T-cell (primary cell): ENCODE measurements at places on chromosomes 3 and 15. TPM values are rescaled to one million over a fixed set of nuclear protein-coding genes. Genes with fewer than 3 reads are reported as not detected.
A peak's percentile ranks its signal among the peaks of the same experiment; 100 is the strongest.

DNA sequence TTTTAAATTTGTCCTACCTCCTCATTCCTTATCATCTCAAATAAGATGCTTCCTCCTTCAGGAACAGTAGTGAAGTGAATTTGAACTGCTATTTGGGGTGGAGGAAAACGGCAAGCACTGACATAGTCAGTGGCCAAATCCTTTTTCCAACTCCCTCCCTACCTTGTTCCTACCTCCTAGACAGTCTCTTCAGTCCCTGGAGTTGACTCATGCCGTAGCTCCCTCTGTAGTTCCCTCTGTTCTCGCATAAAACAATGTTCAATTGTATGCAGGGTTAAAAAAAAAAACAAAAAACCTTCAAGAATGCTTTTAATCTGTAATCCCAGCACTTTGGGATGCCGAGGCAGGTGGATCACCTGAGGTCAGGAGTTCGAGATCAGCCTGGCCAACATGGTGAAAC is 1.4 kb downstream of the UBR1 start:
- no peak overlapping the region for H3K27ac ChIP-seq
- peaks cover 19% of the 10 kb centered on the region for H3K36me3 ChIP-seq
- no peak overlapping the region for H3K4me3 ChIP-seq
- H3K27me3 ChIP-seq, result no peaks in the 10 kb centered on the region
- DNase-seq, result no peak
- peaks cover 22% of the 10 kb centered on the region for H3K4me1 ChIP-seq

GRCh38 chr15:48451241-48451640 is 120.0 kb downstream of the DUT start:
- no peaks in the 10 kb centered on the region for H3K4me1 ChIP-seq
- no peak overlapping the region for H3K4me3 ChIP-seq
- H3K27ac ChIP-seq, result no peak overlapping the region
- no peaks in the 10 kb centered on the region for H3K36me3 ChIP-seq
- no peak for DNase-seq

GRCh38 chr15:43510200-43511011 is 7.0 kb upstream of the MAP1A start:
- peaks cover 12% of the 10 kb centered on the region for H3K4me1 ChIP-seq
- peak; percentile 92 for DNase-seq
- H3K36me3 ChIP-seq, result no peaks in the 10 kb centered on the region
- no peaks in the 10 kb centered on the region for H3K27me3 ChIP-seq
- H3K27ac ChIP-seq, result peak overlapping the region; percentile 55
- H3K4me3 ChIP-seq, result peak overlapping the region; percentile 64

Gene SEMA3B
- 1.5 TPM for total RNA-seq

GRCh38 chr3:143737065-143737464 is 111.2 kb downstream of the SLC9A9 start:
- DNase-seq, result no peak
- no peak overlapping the region for H3K4me3 ChIP-seq
- no peak overlapping the region for H3K27ac ChIP-seq
- H3K36me3 ChIP-seq, result no peaks in the 10 kb centered on the region

- no peak overlapping the region for H3K4me3 ChIP-seq
- H3K27me3 ChIP-seq, result no peaks in the 10 kb centered on the region
- no peak for DNase-seq
- no peaks in the 10 kb centered on the region for H3K36me3 ChIP-seq
- no peak overlapping the region for H3K27ac ChIP-seq
Observed at GRCh38 chr3:106711650-106712049, 665.6 kb upstream of the CCDC54 start.

DNA sequence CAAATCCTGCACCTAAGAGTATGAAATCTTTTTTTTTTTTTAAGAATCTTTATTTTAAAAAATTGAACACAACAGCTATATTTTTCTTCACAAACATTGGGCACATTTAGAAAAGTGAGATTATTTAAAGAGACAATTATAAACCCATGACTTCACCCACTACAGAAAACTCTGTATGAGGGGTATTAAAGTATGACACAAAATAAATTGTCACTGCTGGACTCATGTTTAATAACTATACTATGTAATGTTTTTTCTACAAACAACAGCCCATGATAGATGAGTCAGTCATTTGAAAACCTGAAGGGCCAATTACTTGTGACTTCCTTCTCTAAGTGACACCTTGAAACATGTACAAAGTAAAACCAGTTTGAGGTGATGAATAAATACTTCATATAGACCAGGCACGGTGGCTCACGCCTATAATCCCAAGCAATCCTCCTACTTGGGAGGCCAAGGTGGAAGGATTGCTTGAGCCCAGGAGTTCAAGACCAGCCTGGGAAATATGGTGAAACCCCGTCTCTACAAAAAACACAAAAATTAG is 36.0 kb downstream of the AQR start:
- H3K27ac ChIP-seq, result no peak overlapping the region
- peaks cover 4% of the 10 kb centered on the region for H3K36me3 ChIP-seq
- no peak for DNase-seq
- H3K27me3 ChIP-seq, result no peaks in the 10 kb centered on the region
- H3K4me3 ChIP-seq, result no peak overlapping the region

- peak overlapping the region; percentile 85 for H3K27ac ChIP-seq
- peak overlapping the region; percentile 47 for H3K4me3 ChIP-seq
- no peaks in the 10 kb centered on the region for H3K36me3 ChIP-seq
- peaks cover 26% of the 10 kb centered on the region for H3K4me1 ChIP-seq
- H3K27me3 ChIP-seq, result no peaks in the 10 kb centered on the region
- DNase-seq, result no peak
Observed at GRCh38 chr3:32401126-32401525, 9.5 kb downstream of the CMTM7 start.

GRCh38 chr3:99663977-99664376 is 25.6 kb downstream of the COL8A1 start:
- H3K27ac ChIP-seq, result no peak overlapping the region
- DNase-seq, result no peak
- no peak overlapping the region for H3K4me3 ChIP-seq
- no peaks in the 10 kb centered on the region for H3K27me3 ChIP-seq

Gene C3orf22
- not detected for total RNA-seq

Gene THRB
- 0.03 TPM for total RNA-seq

DNA sequence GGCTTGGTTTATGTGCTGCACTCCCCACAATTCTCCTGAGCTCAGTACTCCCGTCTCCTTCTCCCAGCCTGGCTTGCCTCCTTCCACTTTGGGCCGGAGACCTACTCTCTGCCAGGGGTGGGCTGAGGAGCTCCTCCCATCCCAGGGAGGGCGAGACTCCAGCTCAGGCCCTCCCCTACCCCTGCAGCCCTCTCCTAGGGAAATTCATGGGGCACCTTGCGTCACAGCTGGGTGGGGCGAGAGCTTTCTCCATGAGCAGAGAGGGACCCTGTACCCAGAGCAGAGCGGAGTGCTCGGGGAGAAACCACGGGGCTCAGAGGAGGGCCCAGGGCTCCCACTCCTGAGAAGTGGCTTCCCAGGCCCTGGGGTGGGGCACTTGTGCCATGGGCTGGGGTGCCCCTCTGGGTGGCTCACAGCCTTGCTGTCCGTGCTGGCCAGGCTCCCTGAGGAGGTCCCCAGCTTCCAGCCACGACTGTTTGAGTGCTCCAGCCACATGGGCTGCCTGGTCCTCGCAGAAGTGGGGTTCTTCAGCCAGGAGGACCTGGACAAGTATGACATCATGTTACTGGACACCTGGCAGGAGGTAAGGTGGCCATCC is 13.3 kb downstream of the VILL start:
- H3K4me3 ChIP-seq, result no peak overlapping the region
- H3K27me3 ChIP-seq, result no peaks in the 10 kb centered on the region
- DNase-seq, result no peak
- no peaks in the 10 kb centered on the region for H3K4me1 ChIP-seq
- peaks cover 21% of the 10 kb centered on the region for H3K36me3 ChIP-seq

DNA sequence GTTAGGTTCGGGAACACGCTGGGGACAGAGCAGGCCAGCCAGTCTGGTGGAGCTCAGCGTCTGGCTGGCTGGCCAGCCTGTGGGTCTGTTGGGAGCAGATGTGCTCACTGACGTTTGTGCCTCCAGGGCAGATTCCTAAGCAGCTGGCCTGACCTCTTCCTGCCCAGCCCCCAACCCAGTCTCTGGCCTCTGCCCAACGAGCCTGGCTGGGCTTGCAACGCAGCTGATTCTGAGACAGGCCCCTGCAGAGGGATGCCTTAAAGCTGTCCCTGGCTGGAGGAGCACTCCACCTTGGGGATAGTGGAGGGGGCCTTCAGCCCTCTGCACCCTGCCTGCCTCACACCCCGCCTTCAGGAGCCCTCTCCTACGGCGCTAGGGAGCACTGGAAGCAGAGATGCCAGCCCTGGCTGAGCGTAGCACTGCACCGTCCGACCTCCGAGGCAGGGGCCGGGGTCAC is 46.0 kb downstream of the KLF13 start:
- no peak for DNase-seq
- no peak overlapping the region for H3K27ac ChIP-seq
- H3K36me3 ChIP-seq, result peaks cover 55% of the 10 kb centered on the region
- H3K27me3 ChIP-seq, result no peaks in the 10 kb centered on the region

DNA sequence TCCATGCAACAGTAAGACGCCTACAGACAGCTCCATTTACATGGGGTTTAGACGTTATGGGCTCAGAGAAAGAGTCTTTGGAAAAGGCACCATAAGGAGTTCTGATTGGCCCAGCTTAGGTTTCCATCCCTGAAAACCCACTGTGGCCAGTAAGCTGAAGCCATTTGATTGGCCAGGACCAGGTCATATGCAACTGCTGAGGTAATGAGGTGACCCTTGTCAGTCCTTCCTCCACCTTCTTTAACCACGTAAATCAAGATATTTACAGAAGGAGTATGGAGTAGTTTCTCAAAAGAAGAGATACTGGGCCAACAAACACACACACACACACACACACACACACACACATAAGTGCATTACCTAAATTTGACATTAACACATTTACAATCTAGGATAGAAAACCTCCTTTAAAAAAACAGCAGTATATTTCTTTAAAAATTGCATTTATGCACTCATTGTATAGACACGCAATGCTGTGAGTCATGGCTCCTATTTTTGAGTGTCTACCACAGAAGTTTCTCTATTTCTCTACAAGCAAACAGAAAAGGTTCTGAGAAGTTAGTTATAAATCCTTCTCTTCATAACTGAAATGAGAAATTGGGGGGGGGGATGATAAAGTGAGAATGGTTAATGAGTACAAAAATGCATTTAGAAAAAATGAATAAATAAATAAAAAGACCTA is 16.3 kb upstream of the MB21D2 start:
- no peaks in the 10 kb centered on the region for H3K27me3 ChIP-seq
- no peak overlapping the region for H3K27ac ChIP-seq
- H3K36me3 ChIP-seq, result no peaks in the 10 kb centered on the region
- DNase-seq, result no peak
- H3K4me1 ChIP-seq, result no peaks in the 10 kb centered on the region

DNA sequence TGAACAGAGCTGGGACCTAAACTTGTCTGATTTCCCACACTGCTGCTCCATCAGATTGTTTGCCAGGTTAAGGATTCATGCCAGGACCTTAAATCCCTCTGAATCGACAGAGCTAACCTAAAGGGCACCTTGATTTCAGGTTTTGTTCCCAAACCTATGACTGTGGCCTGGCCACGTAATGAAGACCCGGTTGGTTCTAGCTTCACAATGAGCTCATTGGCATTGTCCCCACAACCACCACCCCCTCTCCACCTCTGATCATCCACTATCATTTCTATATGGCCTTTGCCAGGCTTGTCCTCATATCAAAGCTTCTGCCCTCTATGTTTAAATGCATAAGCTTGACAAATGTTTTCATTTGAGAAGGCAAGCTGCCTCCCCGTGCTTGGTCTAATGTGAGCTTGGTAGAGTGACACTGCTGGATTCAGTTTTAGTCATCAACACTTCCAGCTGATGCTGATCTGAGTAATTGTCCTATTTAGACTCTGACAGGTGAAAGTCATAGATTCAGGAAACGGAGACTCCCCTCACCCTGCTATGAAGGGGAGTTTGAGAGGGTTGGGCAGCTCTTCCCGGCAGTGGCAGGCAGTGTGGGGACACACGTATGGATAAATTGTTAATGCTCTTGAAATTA is 407.1 kb upstream of the CFAP20DC start:
- no peak for DNase-seq
- H3K4me1 ChIP-seq, result peaks cover 8% of the 10 kb centered on the region
- no peaks in the 10 kb centered on the region for H3K36me3 ChIP-seq
- no peaks in the 10 kb centered on the region for H3K27me3 ChIP-seq

- no peak overlapping the region for H3K27ac ChIP-seq
- peaks cover 13% of the 10 kb centered on the region for H3K4me1 ChIP-seq
- H3K27me3 ChIP-seq, result no peaks in the 10 kb centered on the region
- no peak overlapping the region for H3K4me3 ChIP-seq
- H3K36me3 ChIP-seq, result peaks cover 2% of the 10 kb centered on the region
Observed at GRCh38 chr15:78537266-78537905, 2.9 kb upstream of the PSMA4 start.

GRCh38 chr3:138443091-138443490 is 8.7 kb downstream of the ESYT3 start:
- no peak overlapping the region for H3K4me3 ChIP-seq
- H3K27me3 ChIP-seq, result no peaks in the 10 kb centered on the region
- no peaks in the 10 kb centered on the region for H3K4me1 ChIP-seq
- no peak for DNase-seq
- H3K36me3 ChIP-seq, result no peaks in the 10 kb centered on the region
- no peak overlapping the region for H3K27ac ChIP-seq

Gene GOLGA6A
- 0.50 TPM for total RNA-seq

Gene CYP1A2
- total RNA-seq, result not detected

- H3K4me1 ChIP-seq, result no peaks in the 10 kb centered on the region
- no peaks in the 10 kb centered on the region for H3K27me3 ChIP-seq
- H3K36me3 ChIP-seq, result no peaks in the 10 kb centered on the region
- DNase-seq, result no peak
Observed at GRCh38 chr3:182464513-182465145, 328.7 kb upstream of the ATP11B start.
